Hepatic stellate cell (primary cell): ENCODE measurements at places on chromosomes 6 and 20.

GRCh38 chr6:39195792-39196385, 33.4 kb downstream of the KCNK5 start:
- no peak for DNase-seq

- DNase-seq = no peak
Observed at GRCh38 chr6:52317211-52317610, 32.7 kb upstream of the MCM3 start.

GRCh38 chr20:59809630-59810448, 123.6 kb downstream of the SYCP2 start:
- DNase-seq = no peak

DNA sequence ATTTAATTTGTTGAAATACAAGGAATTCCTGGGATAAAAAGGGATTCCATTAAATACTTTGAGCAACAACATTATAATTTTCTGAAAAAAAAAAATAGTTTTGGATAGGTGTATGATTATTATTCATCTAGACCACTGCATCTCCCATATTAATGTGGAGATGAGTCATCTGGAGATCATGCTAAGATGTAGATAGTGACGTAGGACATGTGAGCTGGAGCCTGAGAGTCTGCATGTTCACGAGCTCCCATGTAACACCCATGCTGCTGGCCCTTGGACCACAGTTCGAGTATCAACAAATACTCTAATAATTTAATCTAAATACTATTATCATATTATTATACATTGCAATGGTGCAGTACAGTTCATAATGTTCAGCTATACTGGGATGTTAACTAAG, 91.6 kb downstream of the EPM2A start:
- DNase-seq = no peak

- DNase-seq = no peak
Observed at GRCh38 chr6:87653074-87653962, 48.7 kb downstream of the AKIRIN2 start.

- no peak for DNase-seq
Observed at GRCh38 chr6:113488812-113489685, 368.1 kb upstream of the MARCKS start.

GRCh38 chr6:53441035-53441493, 92.3 kb upstream of the ELOVL5 start:
- DNase-seq = no peak
